ENCODE measurements at places on chromosomes 13 and 19.

DNA sequence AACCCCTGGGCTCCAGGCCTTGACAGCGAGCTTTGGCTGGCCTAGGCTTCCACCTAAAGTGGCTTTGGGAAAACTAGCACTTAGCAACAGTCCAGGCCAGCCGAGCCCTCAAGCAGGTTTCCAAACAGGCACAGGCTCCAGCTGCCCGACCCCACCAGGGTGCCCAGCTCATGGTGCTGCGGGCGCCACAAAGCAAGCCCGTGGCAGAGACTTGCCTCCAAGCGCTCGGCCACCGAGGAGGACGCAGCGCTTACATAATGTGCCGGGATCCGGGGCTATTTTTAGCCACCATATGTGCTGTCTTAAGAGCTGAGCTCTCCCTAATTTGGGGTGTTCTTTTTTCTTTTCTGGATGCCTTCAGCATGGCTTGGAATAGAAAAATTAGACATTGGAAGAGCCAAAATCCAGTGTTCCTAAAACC is 56.1 kb upstream of the F7 start:
- no peak for DNase-seq

- DNase-seq: no peak
These were observed 685 bp downstream of the GMFG start for GRCh38 chr19:39335168-39335548.

DNA sequence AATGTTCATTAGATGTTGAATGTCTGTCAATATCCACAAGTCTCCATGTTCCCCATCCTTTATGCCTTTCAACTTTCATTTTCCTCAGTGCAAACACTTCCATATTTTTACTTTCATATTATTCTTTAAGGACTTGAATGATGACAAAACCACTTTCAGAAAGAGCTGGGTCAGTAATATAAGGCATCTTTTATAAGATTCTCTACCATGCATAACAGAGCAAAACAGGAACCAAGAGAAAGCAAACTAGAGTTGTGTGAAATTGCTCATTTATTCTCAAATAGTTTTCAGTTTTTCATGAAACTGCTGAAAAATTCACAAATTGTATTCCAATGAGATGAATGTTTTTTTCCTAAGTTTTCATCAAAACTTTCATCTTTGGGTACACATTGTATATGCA is 1247.6 kb downstream of the PCDH17 start:
- no peak for DNase-seq

DNA sequence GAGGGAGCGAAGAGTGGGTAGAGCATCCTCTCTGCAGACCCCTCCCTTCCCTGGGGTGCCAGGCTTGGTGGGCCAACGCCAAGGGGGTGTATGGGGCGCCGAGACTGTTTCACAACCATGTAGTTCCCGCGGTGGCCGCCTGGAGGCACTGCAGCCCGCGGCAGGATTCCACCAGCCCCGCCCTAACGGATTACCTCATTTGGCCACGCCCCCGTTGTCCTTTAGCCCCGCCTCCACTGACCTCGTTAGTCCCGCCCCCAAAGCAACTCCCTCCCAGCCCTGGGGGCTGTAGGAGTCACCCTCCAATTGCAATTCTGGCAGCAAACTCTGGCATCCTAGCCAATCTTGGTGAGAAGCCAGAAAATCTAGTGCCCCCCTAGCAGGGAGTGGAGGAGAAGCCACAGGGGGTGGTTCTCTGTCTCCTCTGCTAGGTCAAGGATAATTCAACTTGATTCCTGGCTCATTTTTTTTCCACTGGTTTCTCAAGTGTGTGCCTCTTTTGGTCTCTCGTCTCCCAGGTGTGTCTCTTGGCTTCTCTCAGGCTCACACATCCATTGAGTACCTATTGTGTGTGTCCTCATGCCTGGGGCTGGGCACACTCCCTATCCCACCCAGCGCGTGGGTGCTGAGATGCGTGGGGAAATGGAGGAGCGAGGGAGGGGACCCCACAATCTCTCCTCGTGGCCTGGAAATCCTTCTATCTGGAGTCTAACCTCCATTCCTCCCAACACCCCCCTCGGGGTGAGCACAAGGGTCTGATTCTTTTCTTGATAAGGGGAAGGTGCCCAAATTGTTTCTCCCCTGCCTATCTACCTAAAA is 2.0 kb downstream of the OLFM2 start:
- DNase-seq: peak; percentile 79

GRCh38 chr13:45412274-45413049 is 5.7 kb downstream of the SLC25A30 start:
- no peak for DNase-seq

- DNase-seq: no peak
These were observed 343.8 kb downstream of the KCNRG start for GRCh38 chr13:50359041-50359367.

DNA sequence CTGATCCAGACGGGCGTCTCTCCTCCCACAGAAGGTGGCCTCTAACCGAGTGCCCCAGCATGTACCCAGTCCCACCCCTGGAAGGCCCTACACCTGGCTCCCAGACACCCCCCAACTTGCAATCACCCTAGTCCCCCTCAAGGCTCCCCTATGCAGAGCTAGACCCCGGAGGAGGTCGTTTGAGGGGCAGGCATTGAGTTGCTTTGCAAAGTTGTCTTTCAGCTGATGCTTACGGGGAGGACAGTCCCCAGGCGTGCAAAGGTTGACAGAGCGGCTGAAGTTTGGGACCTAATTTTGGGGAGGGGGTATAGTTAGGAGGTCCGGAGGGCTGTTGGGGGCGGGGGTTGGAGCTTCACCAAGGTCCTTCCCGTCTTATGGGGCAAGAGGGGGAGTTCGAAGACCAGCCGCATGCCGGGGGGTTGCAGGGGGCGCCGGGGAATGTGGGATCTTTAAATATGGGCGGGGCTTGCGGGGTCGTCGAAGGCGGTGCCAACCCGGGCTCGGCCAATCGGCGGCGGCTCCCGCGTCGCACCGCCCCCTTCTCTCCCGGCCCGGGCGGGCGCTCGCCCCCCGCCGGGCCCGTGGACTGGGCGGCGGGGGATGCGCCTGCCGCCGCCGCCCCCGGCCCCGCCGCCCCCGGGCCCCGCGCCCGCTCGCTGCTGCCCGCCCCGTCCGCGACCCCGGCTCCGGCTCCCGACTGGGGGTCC is at the start of gene KCNN1:
KCNN1 (plus strand) TSS at position 558 of the 707 bp plus-strand sequence. CDS start 6,782 bp downstream, outside the sequence.
- DNase-seq: no peak

- no peak for DNase-seq
These were observed 228.4 kb downstream of the ENOX1 start for GRCh38 chr13:43558326-43558725.

- no peak for DNase-seq
These were observed 150.0 kb downstream of the KLF12 start for GRCh38 chr13:73984201-73984600.

- DNase-seq: no peak
These were observed 156.2 kb downstream of the FLT1 start for GRCh38 chr13:28338742-28339141.

GRCh38 chr13:40060296-40061007 is 405.0 kb downstream of the COG6 start:
- no peak for DNase-seq

- no peak for DNase-seq
These were observed 24.2 kb downstream of the ZFR2 start for GRCh38 chr19:3844596-3844995.

DNA sequence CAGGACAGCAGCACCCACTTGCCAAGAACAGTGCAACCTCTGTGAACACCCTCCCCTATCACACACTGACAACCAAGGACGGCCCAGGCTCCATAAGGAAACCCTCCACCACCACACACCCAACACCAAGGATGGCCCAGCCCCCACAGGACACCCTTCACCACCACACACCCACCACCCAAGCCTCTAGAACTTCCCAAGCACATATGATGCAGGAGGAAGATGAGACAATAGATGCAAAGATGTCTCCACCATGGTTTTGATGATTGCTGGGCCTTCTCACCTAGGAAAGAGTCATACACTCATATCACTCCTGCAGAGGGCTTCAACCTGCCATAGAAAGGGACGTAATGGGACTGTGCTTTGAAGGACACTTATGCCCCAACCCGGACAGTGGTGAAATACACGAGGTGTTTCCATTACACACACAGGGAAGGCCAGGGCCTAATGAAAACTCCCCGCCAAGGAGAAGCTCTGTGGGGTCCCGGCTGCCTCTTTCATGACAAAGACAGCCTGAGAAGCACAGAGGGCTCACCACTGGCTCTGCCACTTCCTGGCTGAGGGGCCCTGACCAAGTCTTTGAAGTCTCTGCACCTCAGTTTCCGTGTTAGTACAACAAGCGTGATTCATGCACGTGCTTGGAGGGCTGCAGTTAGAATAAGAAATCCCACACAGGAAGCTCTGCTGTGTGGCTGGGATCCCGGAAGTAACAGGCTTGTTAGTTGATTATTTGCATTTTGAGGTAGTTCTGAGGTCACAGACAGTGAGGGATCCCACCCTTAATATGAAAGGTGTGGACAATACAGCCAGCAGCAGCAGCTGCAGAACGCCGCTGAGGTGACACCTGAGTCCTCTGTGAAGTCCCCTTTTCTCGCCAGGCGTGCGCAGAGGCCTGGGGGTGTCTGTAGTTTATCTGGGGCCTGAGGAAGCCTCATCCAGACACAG is 61.9 kb upstream of the ATP12A start:
- peak; percentile 67 for DNase-seq

- no peak for DNase-seq
These were observed 1.7 kb downstream of the CTXN1 start for GRCh38 chr19:7924241-7924640.

GRCh38 chr19:9671655-9672054 is 3.2 kb downstream of the ZNF562 start:
- no peak for DNase-seq

DNA sequence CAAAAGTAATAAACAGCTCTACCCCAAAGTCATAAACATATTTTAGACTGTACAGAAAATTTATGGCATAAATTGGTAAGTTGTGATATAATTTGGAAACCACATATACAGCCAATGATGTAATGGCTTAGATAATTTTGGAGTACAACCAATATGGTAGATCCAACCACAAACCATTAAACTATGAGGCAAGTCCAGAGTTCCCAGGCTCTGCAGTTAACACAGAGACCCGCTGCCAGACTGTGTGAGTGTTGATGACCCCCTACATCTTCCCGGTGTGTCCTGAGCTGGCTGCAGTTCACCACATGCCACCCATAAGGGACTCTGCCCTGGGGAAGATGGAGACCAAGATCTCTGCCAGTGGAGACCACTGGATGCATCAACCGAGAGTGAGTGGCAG is 9.9 kb upstream of the SERPINE3 start:
- DNase-seq: no peak

GRCh38 chr13:20219577-20219976 is 12.5 kb downstream of the GJB6 start:
- DNase-seq: no peak

- DNase-seq: no peak
These were observed 28.3 kb downstream of the SMAD9 start for GRCh38 chr13:36891752-36892151.

DNA sequence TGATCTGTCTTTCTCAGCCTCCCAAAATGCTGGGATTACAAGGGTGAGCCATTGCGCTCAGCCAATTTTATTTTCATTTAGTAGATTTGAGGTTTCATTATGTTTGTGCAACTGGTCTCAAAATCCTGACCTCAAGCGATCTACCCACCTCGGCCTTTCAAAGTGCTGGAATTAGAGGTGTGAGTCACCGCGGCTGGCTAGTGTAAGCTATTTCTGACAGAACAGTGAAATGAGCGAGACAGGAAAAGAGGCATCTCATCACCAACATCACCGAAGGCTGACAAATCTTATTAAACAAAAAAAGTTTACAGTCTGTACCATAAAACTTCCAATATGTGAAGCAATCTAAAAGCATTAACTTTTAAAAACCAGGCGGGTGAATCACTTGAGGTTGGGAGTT is 12.2 kb upstream of the ZNF888 start:
- no peak for DNase-seq

- no peak for DNase-seq
These were observed 685.6 kb upstream of the SLITRK1 start for GRCh38 chr13:84567848-84568247.

GRCh38 chr19:41551212-41551610 is 24.8 kb upstream of the CEACAM21 start:
- no peak for DNase-seq
